ENCODE measurements at places on chromosomes 2 and 18.
A peak's percentile ranks its signal among the peaks of the same experiment; 100 is the strongest.

DNA sequence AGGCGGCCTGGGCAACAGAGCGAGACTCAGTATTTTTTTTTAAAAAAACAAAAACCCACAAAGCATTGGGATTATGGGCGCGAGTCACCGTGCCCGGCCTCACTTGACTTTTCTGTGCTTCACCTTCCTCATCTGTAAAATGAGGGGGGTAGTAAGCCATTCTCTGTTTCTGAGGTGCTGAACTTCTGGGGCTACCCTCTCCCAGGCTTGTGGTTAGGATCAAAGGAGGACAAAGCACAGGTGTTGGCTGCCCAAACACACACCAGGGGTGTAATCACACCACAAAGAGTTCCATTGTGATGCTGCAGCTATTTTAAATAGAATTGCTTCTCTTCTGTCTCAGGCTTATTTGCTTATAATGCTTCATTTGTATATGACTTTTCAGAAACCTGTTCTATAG lies 35.8 kb upstream of the INHBB start:
- no peak for DNase-seq

DNA sequence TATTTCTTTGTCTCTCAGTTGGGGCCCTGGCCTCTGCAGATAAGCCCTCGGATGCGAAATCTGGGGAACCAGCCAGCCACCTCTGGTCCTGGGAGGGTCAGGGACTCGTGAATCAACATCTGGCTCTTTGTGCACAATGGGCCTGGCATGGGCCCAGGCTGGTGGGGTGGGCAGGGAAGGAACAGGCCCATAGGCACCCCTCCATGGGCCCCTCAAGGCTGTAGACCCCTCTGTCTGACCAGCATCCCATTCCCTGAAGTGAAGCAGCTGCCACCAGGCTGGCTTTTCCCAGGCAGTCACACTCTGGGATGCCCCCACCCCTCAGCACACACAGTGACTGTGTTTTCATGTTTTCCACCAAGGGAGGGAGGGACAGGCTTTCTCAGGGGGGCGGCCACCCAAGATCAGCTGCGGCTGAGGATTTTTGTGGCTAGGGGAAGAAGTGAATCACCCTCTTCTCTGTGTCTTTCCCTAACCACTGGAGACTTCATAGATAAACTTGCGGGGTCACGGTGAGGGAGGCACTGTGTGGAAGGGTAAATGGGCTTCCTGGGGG lies 166.0 kb downstream of the AGAP1 start:
- DNase-seq = peak; percentile 67

DNA sequence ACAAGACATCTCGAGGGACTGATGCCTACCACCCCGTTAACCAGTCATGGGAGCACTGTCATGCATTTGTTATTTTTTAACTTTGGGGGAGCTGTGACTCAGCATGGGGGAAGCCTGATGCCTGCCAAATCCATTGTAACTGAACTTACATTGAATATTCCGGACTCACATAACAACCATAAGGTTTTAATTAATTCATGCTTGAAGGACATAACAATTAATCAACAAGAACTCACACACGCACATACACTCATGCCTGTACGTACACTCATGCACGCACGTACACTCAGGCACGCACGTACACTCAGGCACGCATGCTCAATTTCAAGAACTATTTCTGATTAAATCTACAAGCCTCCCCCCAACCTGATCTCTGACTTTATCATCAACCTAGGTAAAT lies 1639.1 kb downstream of the SUCLG1 start:
- DNase-seq = no peak

GRCh38 chr18:9647496-9648323 lies 33.4 kb upstream of the PPP4R1 start:
- DNase-seq = peak; percentile 27

GRCh38 chr2:101415220-101415619 lies 27.9 kb upstream of the CREG2 start:
- DNase-seq = no peak

GRCh38 chr2:175234153-175234552 lies 52.6 kb upstream of the ATP5MC3 start:
- no peak for DNase-seq

GRCh38 chr18:45997700-45998151 lies 30.6 kb upstream of the EPG5 start:
- DNase-seq = no peak
